Motor neuron (in vitro differentiated cells): ENCODE measurements at places on chromosomes 5 and 9. TPM values are rescaled to one million over a fixed set of nuclear protein-coding genes. Genes with fewer than 3 reads are reported as not detected.
A peak's percentile ranks its signal among the peaks of the same experiment; 100 is the strongest.

DNA sequence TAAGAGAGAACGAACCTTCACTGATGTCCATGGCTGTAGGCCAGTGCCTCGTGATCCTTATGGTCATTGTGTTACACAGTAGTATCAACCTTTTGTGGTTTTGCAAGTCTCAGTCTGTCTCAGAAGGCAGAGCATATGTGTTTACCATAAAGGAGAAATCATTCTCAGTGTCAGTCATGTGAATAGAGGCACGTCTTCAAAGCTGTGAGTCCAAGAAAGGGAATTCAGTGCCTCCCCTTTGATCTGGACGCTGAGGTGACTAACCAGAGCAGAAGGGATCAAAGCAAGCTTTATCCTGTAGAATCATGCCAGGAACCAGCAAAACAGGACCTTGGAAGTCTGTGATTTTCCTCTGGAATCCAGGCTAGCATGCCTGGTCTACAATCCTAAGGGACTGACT, 433.9 kb downstream of the DNAH5 start:
- no peak for ATAC-seq

GRCh38 chr9:127543221-127543620, 68.9 kb upstream of the STXBP1 start:
- no peak for ATAC-seq

DNA sequence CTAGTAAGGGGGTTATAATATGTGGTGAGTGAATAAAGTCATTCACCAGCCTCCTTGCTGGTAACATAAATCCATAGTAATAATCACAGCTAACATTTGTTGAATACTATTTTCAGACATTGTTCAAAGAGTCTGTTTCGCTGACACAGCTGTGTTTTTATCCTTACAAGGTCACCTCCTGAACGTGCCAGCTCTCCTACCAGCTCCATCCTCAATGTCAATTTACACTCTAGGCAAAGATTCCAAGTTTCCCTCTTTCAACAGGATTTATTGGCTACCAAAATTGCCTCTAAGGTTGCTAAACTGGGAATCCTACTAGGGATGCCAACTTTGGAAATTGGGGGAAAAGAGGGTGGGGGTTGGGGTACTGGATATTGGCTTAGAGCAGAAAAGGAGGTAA, 30.7 kb upstream of the SMC5 start:
- no peak for ATAC-seq

Gene BASP1
- total RNA-seq: 2.2 and 2.5 TPM in 2 replicates

Gene CCDC152
- total RNA-seq: 0.75 and 0.81 TPM in 2 replicates

DNA sequence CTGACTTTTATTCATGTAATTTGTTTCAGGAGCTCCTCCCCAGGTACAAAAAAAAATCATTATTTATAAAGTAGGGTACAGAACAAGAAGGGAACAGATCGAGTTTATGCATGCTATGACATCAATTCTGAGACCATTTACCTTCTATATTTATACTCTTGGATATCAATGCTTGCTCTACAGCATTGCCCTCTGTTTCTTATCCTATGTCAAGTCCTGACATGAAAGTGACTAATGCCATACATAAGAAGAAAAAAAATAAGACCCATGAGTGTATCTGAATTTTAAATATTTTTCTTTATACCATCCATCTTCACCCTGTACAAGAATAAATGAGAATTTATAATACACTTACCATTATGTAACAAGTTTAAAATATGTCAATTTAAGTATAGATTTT, 2016.3 kb upstream of the CDH9 start:
- no peak for ATAC-seq

- ATAC-seq: peak; percentile 53
Observed at GRCh38 chr5:156153602-156154001, 173.4 kb upstream of the SGCD start.

DNA sequence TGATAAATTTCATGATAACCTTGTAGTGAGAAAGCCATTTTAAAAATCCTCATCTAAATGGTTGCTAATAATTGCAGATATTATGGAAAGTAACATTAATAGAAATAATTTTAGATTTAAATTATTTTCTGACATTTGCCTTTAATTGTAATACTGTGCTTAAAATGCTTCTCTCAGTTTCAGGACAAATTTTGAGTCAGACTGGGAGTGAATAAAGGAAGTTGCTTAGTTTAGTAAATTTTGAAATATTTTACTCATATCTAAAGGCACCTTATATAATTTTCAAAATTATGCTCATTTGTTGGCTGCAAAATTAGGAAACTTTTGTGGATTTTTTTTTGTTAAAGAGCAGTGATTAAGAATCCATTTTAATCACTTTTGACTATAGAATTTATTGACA, 93.8 kb downstream of the CSNK1G3 start:
- no peak for ATAC-seq

- no peak for ATAC-seq
Observed at GRCh38 chr9:84993105-84993504, 323.6 kb downstream of the NTRK2 start.

Gene NEUROG1
- 1.6 and 1.7 TPM in 2 replicates for total RNA-seq

- ATAC-seq: peak; percentile 90
Observed at GRCh38 chr9:109816490-109816889, 36.5 kb downstream of the PALM2AKAP2 start.

Gene PCDHA8
- 1.6 and 1.8 TPM in 2 replicates for total RNA-seq

DNA sequence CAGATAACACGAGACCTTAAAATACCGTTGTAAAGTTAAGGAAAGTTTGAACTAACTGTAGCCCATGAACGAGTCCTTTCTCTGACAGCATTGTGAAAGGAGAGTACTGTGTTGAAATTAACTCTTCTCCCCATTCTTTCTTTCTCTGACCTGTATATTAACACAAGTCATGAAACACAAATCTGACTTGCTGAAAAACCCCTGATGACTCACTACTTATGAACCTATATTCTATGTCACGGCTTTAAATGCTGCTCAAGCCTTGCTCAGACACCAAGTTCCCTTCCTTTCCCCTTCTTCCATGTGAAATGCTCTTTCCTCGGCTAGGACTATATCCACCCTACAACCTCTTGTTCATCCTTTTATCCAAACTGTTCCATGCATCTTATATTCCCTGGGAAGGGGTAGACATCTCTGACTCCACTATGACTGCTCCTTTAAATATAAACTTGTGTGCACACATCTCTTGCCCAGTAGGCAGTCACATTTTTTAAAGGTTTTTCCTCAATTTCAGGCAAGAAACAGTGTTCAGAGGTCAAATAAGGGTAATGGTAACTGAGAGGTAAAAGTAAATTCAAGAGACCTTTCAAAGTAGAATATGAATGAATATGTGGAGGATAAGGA, 142.9 kb downstream of the NFIB start:
- no peak for ATAC-seq

DNA sequence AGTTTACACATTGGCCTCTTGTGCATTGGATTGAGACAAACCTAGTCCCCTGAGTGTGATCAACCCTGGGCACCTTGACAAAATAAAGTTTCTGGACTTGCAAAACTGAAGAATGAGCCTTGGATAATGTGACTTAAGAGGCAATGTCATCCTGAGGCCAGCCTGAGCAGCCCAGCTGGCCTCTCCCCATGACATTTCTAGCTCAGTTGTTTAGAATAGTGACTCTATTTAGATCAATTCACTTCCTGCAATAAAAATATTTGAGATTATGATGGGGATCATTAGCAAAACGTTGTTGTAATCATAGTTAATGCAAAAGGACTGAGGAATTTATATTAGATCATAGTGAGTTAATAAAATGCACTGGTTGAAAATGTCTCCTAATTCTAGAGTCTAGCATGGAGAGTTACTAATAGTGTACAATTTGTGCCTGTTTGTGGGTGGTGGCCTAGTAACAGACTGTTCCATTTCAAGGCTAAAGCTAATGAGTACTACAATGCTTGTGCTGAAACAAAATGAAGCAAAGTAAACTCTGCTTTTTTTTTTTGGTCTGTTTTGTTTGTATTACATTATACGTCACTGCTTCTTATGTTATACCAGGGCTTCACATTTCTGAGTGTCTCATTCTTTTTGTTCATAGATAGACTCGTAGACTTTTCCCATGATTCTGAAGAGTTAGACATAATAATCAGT, 10.9 kb upstream of the RHOBTB3 start:
- ATAC-seq: no peak

Gene STC2
- total RNA-seq: 3.1 and 4.7 TPM in 2 replicates

Gene TTF1
- total RNA-seq: 22.6 and 23.0 TPM in 2 replicates
